ENCODE measurements at places on chromosomes 2 and 18.

GRCh38 chr2:41955316-41956043, 92.3 kb upstream of the PKDCC start:
- no peak for DNase-seq

- no peak for DNase-seq
These were observed 6.8 kb upstream of the CREB1 start for GRCh38 chr2:207523005-207523404.

DNA sequence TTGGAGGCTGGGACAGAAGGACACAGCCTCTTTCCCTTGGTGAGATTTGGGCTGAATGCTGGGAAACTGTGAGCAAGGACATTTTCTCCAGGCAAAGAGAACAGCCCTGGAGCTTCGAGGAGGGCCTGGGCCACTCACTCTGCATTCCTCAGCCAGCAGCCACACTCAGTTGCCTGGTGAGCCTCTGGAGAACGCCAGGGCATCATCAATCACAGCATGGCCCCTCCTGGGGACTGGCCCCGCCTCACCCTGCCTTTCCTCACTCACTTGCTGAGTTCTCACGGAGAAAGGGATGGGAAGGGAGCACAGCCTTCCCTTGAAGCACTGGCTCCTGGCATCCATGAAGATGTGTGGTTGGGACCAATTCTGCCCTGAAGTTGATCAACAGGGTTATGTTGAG, 55.0 kb downstream of the APOB start:
- DNase-seq: no peak

- no peak for DNase-seq
These were observed 5.6 kb upstream of the DNMT3A start for GRCh38 chr2:25347205-25347815.

- DNase-seq: no peak
These were observed 9.3 kb upstream of the SCYGR5 start for GRCh38 chr2:227657199-227657845.

GRCh38 chr2:133599811-133600210, 31.5 kb upstream of the NCKAP5 start:
- no peak for DNase-seq

DNA sequence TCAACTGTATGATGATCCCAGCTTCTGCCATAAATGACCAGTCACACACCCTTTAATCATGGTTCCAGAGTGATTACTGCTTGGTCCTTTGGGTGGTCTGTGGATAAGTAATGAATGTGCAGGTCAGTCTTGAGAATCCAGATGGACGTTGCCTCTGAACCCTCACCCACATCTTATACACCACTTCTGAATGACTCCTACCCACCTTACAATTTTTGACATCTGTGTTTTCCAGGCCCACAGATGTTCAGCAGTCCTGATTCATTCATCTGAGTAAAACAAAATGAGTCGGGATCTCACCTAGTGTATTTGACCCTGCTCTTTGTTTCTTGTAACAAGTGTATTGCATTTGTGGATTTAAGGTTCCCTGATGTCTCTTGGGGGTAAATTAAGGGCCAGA, 194.1 kb upstream of the CCDC68 start:
- no peak for DNase-seq

DNA sequence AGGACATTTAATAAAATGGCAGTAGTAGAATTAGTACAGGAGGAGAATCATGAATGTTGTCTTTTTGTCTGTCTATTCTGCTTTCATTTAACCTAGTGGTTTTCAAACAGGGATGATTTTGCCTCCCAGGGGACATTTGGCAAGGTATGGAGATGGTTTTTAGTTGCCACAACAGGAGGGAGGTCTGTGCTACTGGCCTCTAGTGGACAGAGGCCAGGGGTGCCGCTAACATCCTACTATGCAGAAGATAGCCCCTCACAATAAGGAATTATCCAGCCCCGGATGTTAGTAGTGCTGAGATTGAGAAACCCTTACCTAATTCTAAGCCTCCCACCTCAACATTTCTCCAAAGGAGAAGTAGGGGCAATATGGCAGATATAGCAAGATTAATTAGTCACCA, 18.3 kb downstream of the FASTKD2 start:
- no peak for DNase-seq
